Right cardiac atrium (tissue), 5 donors: ENCODE measurements at places on chromosomes 12 and 14. TPM values are rescaled to one million over a fixed set of nuclear protein-coding genes. Genes with fewer than 3 reads are reported as not detected.
A peak's percentile ranks its signal among the peaks of the same experiment; 100 is the strongest.

Gene CD69
- total RNA-seq: 1.3 TPM

GRCh38 chr14:65150898-65151608, 48.7 kb upstream of the MAX start:
- no peak for DNase-seq

DNA sequence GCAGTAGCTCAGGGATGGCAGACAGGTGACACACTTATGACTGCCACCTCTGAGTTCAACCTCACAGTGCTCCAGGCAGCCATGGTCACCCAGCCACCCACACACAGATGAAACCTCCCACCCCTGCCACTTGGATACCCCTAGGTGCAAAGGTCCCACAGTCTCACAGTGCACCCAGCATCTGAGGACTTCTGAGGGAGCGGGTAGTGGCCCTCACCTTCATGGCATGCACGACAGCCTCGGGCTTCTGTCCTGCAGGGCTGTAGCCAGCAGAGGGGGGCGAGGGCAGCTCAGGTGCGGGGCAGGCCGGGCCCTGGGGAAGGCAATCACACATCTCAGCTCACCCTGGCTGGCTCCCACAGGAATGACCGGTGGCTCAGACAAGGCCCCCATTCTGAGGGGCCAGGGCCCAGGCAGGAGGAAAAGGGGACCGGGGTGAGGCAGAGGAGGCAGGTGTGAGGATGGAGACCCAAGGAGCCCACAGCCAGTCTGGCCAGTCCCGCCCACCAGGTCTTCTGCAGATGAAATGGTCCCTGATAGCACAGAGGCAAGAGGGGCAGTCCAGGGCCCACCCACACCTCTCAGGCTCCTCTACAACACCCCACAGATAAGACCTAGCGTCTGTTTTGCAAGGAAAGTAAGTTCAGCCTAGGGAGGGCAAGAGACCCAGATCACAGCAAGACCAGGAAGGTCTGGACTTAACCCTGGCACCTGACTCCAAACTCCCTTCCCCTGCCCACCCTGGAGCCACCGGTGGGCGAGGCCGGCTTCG, 35.8 kb downstream of the CCNK start:
- peak; percentile 55 for DNase-seq

DNA sequence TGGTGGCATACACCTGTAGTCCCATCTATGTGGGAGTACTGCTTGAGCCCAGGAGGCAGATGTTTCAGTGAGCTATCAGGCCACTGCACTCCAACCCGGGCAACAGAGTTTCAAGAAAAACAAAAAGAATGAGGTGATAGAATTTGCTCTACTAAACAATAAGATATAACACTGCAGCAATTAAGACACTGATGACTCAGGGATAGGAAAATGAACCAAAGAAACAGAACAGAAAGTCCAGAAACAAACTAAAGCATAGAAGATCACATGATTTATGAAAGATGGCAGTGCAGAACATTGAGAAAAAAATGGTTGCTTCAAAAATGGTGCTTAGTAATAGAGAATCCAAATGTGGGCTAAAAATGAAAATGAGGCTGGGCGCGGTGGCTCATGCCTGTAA, 65.2 kb upstream of the AP4S1 start:
- no peak for DNase-seq

DNA sequence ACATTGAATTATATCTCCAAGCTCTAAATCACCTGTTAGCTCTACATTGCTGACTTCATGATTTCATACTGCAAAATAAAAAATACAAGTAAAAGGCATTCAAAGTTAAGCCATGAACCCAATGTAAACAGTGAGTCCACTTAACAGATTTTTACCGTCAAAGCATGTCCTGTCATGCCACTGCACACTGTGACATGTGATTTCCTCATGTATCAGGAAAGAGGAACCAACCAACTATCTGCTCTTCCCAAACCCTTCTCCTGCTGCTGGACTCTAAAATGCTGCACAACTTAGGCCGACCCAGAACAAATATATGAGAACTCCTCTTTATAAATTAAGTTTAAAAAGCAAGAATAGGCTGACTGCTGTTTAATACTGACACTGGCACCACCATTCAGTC, 37.5 kb downstream of the TM7SF3 start:
- DNase-seq: no peak

- peak; percentile 19 for DNase-seq
Observed at GRCh38 chr12:11607313-11608081, 42.0 kb upstream of the ETV6 start.

GRCh38 chr14:103227094-103227768, 104.0 kb downstream of the TNFAIP2 start:
- no peak for DNase-seq

DNA sequence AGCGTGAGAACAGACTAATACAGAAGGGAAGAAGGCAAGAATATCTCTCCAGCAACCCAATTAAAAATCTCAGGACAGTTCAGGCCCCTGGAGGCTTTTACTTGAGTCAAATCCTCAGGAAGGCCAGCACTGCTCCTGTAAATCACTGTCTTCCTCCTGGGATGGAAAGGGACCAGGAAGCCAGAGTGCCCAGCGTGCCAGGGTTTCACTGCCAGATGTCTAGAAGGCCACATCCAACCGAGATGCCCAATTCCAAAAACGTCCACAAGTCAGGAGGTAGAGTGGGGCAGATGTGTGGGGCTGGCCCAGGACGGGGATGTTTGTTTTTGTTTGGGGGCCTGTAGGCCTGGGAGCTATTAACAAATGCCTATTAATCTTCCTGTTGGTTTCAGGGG, 332.0 kb downstream of the MED13L start:
- no peak for DNase-seq

Gene LIN7A
- 22.3 TPM for total RNA-seq

GRCh38 chr12:121980191-121980891, 41.3 kb upstream of the BCL7A start:
- DNase-seq: peak; percentile 39

DNA sequence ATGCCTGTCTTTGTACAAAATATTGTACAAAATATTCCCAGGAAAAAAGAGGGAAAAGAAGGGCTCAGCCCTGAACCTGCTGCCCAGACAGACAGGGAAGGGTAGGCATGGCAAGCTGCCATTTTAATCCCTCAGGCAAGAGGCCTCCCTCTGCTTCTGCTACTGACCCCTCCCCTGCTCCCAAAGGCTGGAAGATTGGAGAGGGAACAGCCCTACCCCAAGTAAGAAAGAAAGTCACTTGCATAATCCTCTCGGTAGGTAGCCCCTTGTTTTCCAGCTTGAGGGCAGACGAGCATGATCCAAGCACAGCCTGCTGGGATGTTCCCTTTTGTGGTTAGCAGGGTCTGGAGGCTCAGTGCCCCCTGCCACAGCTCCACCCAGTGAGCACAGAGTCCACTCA, 20.7 kb downstream of the ADCY6 start:
- DNase-seq: no peak

Gene VDR
- total RNA-seq: 0.93 TPM

DNA sequence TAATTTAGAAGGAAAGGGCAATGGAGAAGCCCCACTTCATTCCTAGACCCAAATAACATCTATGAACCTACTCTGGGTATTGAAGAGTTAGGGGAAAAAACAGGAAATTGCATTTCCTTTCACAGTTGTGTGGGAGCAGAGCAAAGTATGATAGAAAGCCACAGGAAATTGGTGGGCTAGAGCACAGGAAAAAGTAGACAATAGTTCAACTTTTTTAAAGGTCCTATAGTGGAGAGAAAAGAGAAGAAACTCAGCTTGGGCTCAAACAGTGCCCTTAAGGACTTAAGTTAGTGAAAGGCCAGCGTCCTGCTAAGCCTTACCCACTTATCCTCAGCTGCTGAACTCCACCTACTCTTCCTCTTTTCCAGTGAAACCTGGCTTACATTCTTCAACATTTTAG, 258.1 kb downstream of the DPY19L2 start:
- DNase-seq: no peak

GRCh38 chr12:20451761-20452160, 83.4 kb downstream of the PDE3A start:
- no peak for DNase-seq

Gene EML1
- 32.5 TPM for total RNA-seq

Gene GSC
- total RNA-seq: not detected

GRCh38 chr14:94571395-94571794, 9.8 kb upstream of the SERPINA5 start:
- DNase-seq: peak; percentile 65

- no peak for DNase-seq
Observed at GRCh38 chr12:55931317-55931779, 386 bp downstream of the DGKA start.

DNA sequence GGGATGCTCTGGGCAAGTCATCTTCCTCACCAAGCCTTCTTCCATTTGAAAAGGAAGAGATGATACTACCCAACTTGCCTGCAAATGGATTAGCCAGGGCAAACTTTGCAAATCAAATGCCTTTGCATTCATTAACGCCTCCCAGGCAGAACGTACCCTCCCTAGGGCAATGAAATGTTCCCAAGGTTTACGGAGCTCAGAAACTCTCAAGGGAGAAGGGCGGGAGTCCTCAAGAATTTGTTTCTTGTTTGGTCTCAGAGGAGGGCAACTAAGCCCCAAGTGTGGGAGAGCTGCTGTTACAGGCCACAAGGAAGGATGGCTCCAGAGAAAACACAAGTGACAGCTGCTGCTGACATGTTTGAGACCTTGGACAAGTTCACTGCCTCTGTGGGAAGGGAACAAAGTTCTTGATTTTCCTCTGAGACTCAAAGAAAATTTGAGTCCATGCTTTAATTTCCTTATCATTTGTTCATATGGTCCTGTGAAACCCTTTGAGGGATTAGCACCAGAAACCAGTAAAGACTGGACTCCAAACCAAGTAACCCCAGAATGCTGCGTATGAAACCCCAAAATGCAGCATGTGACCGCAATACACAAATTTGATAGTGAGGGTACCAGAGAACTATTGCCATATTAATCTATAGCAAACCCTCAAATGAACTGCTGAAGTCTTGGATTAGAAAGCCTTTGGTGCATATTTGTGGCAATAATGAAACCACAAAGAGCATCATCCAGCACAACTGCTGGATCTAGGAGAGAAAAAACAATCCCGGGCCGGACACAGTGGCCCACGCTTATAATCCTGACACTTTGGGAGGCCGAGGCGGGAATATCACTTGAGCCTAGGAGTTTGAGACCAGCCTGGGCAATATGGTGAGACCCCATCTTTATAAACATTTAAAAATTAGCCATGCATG, 22.9 kb downstream of the SPTB start:
- DNase-seq: no peak

GRCh38 chr14:64114796-64115195, 179.4 kb downstream of the ESR2 start:
- no peak for DNase-seq

- no peak for DNase-seq
Observed at GRCh38 chr12:72261885-72262284, 10.3 kb upstream of the TRHDE start.

DNA sequence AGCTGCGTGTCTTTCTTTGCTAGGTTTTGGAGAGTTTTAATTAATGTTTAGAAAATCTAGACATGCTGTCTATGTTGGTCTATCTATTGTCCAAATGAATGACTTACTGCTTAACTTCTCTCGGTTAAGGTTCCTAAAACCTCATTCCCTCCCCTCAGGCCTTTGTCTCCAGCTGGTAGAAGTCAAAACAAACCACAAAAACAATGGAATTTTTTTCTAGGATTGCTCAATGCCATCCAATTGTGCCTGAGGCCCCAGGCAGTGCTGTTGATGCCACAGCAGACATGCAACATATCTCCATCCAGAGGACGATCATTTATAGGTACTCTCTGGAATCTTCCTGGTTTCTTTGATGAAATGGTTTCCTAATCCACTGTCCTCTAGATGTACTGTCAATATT, 448.2 kb upstream of the TBX3 start:
- DNase-seq: no peak

Gene TSPAN19
- total RNA-seq: 0.85 TPM
